ENCODE measurements at places on chromosomes 6 and 20.

GRCh38 chr6:138321934-138322333, 55.8 kb upstream of the SMIM28 start:
- no peak for DNase-seq

- DNase-seq, result peak; percentile 40
Observed at GRCh38 chr6:87682310-87682709, 19.7 kb downstream of the AKIRIN2 start.

DNA sequence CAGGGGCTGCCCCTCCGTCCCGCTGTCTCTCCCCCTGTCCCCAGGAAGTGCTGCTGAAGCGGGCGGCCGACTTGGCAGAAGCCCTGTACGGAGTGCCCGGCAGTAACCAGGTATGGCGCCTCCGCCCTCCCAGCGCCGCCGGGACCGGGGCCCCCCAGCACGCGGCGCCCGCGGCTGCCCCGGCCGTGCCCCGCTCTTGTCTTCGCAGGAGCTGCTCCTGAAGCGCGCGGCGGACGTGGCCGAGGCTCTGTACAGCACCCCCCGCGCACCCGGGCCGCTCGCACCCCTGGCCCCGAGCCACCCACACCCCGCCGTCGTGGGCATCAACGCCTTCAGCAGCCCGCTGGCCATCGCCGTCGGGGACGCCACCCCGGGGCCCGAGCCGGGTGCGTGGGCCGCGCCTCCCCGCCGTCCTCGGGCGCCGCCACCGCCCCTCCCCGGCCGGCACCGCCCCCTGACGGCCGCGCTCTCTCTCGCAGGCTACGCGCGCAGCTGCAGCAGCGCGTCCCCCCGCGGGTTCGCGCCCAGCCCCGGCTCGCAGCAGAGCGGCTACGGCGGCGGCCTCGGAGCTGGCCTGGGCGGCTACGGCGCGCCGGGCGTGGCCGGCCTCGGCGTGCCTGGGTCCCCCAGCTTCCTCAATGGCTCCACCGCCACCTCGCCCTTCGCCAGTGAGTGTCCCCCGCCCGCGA, 48.4 kb downstream of the CPXM1 start:
- peak; percentile 30 for DNase-seq

DNA sequence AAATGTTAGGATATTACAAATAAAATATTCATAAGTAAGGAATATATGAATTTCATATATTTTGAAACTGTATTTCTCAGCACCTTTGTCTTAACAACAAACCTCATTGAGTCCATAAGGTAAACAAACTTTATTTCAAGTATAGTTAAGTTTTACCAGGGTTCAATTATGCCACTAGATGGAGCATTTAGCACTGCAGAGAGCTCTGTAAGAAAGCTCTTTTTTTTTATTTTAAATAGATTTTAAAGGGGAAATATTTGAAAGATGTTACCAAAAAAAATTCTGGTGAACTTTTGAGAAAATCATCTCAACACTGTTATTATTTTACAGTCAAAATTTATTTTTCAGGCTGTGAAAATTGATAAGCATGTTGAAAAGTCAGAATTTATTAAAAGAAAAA, 955.2 kb upstream of the EYS start:
- no peak for DNase-seq

DNA sequence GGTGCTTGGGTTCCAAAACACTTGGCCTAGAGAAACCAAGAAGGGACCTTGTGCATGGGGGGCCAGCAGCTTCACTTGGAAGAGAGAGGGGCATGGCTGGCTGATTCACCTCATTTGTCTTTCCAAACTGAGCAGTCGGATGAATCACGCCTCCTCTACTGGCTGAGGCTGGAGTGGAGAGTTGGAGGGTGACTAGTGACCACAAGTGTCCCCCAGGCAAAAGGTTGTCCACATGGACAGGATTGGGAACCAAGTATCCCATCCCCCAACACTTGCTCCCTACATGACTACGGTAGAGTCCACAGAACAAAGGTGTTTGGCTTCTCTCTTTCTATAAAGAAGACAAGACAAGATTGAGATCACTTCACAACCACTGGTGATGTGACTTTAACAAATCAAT, 875.6 kb downstream of the QKI start:
- DNase-seq, result no peak

- DNase-seq, result no peak
Observed at GRCh38 chr6:32108727-32109113, 418 bp downstream of the TNXB start.
